NCI-H2029 treated with DMSO at 0.1 percent for 48 hours (cell line): ENCODE measurements at places on chromosomes 16 and 17.
A peak's percentile ranks its signal among the peaks of the same experiment; 100 is the strongest.

DNA sequence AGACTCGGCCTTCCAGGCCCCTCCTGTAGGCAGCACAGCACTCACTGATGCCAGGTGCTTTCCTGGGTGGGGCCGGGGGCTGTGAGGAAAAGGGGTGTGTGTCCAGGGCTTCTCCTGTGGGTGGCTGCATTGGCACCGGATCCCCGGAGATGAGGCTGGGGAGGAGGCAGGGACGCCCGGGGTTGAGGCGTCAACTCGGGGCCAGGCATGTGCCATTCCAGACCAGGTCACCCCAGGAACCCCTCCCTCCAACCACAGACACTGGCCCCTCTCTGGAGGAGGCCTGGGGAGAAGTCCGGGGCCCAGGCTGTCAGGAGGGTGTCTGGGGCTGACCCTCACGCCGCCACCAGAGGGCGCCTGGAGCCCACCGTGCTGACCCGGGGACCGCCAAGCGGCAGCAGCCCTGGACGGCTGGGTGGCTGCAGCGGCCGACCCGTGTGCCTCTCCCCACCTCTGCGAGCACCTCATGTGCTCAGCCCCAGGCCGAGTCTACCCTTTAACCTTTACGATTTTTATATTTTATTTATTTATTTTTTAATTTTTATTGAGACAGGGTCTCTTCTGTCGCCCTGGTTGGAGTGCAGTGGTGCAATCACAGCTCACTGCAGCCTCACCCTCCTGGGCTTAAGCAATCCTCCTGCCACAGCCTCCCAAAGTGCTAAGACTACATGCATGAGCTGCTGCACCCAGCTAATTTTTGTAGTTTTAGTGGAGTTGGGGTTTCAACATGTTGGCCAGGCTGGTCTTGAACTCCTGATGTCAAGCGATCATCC, 3.2 kb upstream of the METRN start:
- DNase-seq, result no peak

GRCh38 chr16:81633680-81634379, 145.3 kb upstream of the PLCG2 start:
- no peak for DNase-seq

- DNase-seq, result no peak
Observed at GRCh38 chr17:30920683-30921543, 832 bp upstream of the ADAP2 start.

DNA sequence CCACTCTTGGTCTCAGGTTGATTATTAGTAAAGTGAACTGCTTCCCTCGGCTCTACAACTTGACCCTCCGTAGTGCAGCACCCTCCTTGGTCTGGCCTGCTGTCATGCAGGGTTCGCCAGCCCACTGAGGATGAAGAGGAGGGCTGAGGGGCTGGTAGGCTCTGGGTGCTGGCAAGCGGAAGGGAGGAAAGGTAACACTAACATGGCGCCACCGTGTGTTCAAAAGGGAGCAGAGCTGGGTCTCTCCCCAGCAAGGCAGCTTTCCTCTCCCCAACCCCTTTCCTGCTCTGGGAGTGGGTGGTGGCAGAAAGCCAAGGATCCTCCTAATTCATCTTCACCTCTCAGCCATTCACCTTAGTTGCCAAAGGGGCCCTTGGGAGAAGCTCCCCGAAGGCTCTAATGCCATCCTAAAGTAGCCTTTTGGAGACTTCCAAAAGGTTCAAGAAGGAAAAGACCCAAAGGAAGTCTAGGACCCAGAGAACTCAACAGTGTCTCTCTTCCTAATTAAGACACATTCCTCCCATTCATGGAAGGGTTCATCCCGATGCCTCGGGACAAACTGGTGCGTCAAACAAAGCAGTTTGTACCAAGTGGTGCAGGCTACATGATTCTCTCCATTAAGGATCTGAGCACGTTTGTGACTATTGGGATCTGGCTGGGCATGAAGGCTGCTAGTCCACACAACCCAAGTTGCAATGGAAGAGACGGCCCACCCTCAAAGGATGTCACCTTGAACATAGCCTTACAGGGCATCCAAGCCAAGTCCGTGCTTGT, 90.8 kb upstream of the TOB1 start:
- DNase-seq, result peak; percentile 9

- DNase-seq, result no peak
Observed at GRCh38 chr16:88780142-88781062, 4.6 kb downstream of the PIEZO1 start.

DNA sequence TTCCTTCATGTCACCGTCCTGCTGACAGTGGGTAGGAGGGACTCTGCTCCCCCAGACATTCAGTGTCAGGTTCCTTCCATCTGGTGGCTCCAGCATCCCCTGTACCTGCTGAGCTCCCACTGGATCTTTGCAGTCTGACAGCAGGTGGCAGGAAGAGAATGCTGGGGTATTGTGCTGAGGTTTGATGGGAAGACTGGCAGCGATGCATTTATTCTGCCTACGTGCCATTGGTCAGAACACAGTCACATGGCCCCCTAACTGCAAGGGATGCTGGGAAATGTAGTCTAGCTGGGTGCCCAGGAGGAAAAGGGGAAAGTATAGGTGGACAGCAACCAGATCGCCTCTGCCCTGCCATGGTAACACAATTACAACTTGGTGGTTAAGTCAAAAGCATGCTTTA, 44.4 kb downstream of the IRX3 start:
- peak; percentile 2 for DNase-seq

- no peak for DNase-seq
Observed at GRCh38 chr16:89485701-89486246, 4.6 kb downstream of the ANKRD11 start.

DNA sequence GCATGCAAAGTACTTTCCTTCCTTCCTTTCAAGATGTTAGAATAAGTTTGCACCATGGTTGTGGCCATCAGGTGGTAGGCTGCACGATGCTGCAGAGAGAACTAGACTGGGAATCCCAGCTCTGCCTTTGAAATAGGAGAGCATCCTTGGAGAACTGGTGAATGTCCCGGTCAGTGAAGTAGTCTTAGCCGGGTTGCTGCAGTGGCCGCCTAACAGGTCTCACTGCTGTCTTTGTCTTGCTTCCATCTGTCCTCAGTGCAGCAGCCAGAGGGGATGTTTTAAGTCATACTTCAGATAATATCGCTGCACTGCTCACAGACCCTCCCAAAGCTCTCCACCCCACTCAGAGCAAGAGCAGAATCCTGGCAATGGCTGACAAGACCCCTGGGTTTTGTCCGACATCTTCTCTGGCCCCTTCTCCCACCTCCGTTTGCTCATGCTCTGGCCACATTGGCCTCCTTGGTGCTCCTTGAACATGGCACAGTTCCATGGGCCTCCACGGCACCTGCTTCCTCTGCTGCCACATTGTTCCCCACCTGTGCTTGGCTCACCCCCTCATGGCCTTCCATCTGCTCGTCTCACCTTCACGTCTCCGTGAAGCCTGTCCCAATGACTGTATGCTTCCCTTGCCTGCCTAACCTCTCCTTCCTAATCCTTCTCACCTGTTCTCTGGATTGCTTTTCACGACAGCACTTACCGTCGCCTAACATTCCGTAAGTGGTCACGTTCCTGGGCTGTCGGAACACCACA, 439.8 kb downstream of the UTP18 start:
- no peak for DNase-seq

DNA sequence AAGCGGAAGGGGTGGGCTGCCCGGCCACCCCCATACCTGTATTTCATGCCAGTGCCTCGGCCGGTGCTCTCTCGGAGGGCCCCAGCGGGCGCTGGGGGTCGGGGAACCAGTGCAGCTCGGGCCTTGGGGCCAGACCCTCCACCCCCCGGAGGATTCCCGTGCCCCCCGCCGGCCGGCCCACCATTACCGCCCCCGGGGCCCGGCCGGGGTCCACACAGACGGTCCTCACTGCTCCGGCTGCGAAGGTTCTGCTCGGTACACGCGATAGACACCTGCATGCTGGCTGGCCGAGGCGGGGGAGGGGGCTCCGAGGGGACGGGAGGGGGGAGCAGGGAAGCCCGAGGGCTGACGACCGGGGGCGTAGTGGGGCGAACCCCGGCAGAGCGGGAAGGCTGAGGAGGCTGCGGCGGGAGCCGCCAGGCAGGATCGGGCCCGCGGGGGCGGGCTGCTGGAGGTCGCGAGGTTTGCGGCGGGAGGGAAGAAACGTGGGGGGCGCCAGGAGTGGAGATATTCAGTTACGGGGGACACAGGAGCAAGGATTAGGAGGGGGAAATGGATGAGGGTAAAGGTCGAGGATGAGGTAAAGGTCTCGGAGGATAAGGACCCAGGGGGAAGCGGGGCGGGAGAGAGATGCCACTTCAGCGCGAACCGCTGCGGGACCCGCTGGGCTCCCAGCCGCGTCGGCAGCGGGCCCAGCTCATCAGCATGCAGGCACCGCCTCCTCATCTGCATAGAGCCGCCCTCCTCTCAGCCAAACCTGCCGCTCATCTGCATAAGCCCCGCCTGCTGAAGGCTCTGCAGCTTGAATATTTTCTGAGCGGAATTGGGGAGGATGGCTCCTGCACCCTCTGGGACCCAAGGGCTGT, at the start of gene KCNAB3:
Gene KCNAB3, minus strand, starts transcription at position 699 of the 866 bp plus-strand sequence. Its CDS starts 421 bp downstream, at position 278.
- no peak for DNase-seq

DNA sequence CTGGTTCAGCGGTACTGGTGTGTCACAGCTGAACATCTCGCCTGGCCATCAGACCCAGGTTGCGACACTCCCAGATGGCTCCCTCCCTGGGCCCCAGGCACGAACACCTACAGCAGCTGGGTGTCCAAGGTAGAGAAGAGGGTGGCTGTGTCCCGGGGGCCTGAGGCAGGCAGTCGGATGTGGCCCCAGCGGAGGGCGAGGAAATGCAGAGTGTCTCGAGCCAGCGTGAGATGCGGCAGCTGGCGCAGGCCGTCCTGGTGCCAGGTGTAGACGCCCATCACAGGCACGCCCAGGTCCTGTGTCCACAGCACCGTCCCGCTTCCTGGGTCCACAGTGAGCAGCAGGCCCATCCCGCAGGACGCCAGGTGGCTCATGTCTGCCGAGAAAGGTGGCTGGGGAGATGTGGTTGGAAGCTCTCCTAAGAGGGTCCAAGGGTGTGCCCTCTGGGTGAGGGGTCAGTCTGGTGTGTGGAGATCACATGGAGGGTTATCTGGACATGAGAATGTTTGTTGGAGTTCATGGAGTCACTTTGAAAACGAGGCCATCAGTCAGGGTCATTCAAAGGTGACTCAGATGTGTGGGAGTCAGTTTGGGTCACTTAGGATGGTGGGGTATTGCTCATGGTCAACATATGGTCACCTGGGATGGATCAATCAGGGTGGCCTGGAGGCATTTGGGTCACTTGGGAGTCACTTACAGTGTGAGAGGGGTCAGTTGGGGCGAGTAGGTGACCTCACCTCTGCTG, 8.1 kb downstream of the ERN2 start:
- DNase-seq, result no peak

DNA sequence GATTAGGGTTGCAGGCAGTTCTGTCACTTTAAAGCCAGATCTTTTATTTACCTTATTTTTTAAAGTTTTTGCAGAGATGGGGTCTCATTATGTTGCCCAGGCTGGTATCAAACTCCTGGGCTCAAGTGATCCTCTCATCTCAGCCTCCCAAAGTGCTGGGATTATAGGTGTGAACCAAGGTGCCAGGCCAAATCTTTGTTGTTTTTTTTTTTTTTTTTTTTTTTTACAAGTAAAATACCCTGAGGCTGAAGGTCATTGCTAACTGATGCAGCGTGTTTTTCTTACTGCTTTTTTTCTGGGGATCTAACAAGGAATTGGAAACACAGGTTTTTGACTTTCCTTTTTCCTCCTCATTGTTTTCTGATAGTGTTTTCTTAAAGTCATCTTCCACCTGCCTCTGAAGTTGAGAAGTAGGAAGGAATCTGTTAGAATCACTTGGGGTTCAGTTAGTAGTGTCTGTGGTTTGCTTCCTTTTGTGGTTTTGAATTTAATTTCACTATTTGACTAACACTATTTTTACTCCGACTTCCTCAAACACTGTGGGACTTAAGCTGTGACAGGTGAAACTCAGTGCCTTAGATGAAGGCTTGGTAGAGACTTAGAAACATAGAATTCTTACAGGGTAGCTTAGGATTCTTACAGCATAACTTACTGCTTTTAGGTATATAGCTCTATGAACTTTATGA, 22.2 kb downstream of the CLTC start:
- DNase-seq, result no peak

DNA sequence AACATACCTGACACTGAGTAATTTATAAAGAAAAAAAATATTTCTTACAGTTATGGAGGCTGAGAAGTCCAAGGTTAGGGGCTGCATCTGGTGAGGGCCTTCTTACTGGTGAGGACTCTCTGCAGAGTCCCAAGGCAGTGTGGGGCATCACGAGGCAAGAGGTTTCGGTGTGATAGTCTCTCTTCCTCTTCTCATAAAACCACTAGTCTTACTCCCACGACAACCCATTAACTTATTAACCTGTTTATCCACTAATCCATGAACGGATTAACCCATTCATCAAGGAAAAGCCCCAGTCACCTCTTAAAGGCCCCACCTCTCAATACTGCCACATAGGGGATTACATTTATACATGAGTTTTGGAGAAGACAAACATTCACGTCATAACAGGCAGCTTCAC, 20.1 kb downstream of the CIITA start:
- no peak for DNase-seq

- DNase-seq, result no peak
Observed at GRCh38 chr16:80027007-80027965, 426.7 kb upstream of the MAF start.

DNA sequence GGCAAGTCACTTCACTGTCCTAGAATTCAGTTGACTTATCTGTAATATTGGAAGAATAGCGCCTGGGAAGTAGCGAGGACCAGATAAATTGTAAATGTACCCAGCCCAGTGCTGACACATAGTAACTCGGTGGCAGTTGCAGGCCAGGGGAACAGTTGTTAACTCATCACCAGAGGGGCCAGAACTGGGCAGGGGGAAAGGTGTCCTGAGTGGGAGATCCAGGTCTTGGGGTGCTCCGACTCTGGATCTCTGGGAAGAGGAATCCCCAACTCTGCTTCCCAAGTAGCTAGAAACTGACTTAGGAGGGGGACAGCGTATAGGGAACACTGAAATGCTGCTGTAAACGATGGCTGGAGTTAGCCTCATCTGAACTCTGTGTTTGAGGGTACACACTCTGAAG, 23.0 kb downstream of the BCL7C start:
- no peak for DNase-seq

GRCh38 chr17:20982589-20983358, 60.0 kb downstream of the USP22 start:
- no peak for DNase-seq

GRCh38 chr17:61799812-61800484, 63.4 kb downstream of the BRIP1 start:
- DNase-seq, result no peak

DNA sequence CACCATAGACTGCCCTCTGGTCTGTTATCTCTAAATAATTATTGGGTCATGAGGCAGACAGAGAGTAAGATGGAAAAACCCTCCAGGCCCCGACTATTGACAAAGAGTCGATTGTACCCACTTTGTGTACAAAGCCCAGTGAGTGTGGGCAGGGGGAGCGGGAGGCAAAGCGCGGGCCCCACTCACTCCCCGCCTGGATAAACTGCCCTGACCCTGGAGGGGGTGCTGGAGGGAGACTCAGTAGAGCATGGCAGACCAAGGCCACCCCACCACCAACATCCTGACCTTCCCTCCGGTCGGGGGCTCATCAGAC, 11.2 kb upstream of the CPSF4L start:
- DNase-seq, result no peak
